Common myeloid progenitor, CD34-positive (primary cell): ENCODE measurements at places on chromosomes 2 and 18.
A peak's percentile ranks its signal among the peaks of the same experiment; 100 is the strongest.

GRCh38 chr2:140648393-140648792, 1482.4 kb downstream of the LRP1B start:
- DNase-seq = no peak
- H3K27me3 ChIP-seq = no peaks in the 10 kb centered on the region
- no peaks in the 10 kb centered on the region for H3K36me3 ChIP-seq
- no peaks in the 10 kb centered on the region for H3K4me1 ChIP-seq

GRCh38 chr2:144079803-144080202, 440.1 kb downstream of the ZEB2 start:
- H3K27me3 ChIP-seq = no peaks in the 10 kb centered on the region
- H3K27ac ChIP-seq = no peak overlapping the region
- DNase-seq = no peak
- H3K4me1 ChIP-seq = no peaks in the 10 kb centered on the region

DNA sequence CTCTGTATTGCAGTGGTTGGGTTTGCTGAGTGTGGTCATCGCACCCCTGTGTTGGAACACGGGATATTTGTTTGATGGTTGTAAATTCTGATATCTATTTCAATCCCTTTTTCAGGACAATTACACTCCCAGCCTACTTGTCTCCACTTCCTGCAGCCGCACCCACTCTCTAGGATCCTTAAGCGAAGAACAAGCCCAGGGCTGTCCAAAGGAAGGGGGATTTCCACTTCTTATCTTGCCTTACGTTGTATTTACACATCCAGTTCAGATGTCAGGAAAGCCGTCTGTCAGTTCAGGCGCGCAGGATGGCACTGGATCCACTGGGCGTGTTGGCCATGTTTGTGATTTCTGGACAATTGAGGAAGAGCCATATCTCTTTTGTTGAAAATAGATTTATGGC, 834.5 kb upstream of the SALL3 start:
- H3K27me3 ChIP-seq = no peaks in the 10 kb centered on the region
- DNase-seq = no peak
- no peaks in the 10 kb centered on the region for H3K36me3 ChIP-seq
- no peak overlapping the region for H3K27ac ChIP-seq
- H3K4me3 ChIP-seq = no peak overlapping the region
- no peaks in the 10 kb centered on the region for H3K4me1 ChIP-seq

DNA sequence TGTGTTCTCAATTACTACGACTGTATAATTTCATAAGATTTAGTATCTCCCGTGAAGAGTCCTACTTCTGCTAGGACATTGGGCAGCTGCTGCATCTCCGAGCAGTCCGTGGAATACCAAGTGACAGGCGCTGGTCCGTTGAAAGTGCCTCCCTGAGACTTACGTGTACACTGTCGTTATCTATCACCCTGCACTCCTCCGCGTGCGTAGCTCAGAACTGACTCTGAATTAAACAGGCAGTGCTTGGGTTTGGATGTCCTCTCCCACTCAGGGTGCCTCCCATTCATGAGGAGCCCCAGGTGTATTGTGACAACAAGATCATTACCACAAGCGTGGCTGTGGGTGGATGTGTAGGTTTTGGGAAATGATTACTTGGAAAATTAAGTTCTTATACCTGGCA, 148.4 kb downstream of the SH3RF3 start:
- DNase-seq = no peak
- no peak overlapping the region for H3K27ac ChIP-seq
- no peaks in the 10 kb centered on the region for H3K27me3 ChIP-seq
- peaks cover 4% of the 10 kb centered on the region for H3K4me1 ChIP-seq
- H3K36me3 ChIP-seq = no peaks in the 10 kb centered on the region
- no peak overlapping the region for H3K4me3 ChIP-seq

DNA sequence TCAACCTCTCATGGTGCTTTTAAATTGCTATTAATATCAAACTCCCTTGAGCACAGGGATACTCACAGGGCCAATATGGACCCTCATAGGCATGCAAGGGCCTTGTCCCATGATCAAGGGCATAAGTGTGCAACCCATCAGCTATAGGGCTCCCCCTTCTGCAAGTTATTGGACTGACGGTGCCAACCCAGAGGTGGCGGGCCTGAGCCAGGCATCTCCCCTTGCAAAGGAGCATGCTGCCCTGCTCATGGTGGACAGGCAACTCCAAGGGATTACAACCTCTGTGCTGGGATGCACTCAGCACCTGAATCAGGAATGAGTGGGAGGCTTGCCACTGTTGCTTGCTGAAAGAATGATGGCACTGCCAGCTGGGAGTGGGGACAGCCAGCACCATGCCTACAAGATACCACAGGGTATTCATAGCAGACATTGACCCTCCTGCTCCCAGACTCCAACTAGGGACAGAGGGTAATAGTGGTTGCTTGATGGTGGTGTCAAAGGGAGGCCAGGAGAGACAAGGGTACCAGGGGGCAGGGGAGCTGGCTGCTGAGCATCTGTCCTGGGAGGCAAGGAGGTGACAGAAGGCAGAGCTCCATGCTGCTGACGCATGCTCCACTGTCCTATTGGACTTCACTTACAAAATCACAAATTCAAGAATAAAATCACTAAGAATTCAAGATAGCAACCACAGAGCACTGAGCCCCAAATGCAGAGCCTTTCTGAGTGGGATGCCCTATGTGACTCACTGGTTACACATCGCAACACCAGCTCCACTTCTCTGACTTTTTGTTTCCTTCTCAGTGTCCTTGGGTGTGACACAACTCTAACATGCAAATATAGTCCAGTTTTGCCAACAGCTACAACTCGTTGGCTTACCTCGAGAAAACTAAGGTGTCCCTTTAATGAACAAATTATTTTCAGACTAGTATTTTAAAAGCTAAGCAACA, 157.1 kb upstream of the CCDC150 start:
- no peak overlapping the region for H3K4me3 ChIP-seq
- peaks cover 2% of the 10 kb centered on the region for H3K27me3 ChIP-seq
- H3K36me3 ChIP-seq = no peaks in the 10 kb centered on the region
- H3K4me1 ChIP-seq = no peaks in the 10 kb centered on the region
- H3K27ac ChIP-seq = no peak overlapping the region
- DNase-seq = no peak

- no peak overlapping the region for H3K4me3 ChIP-seq
- H3K36me3 ChIP-seq = no peaks in the 10 kb centered on the region
- H3K27me3 ChIP-seq = no peaks in the 10 kb centered on the region
- H3K27ac ChIP-seq = no peak overlapping the region
- DNase-seq = peak; percentile 33
- no peaks in the 10 kb centered on the region for H3K4me1 ChIP-seq
These were observed 36.9 kb upstream of the KLF7 start for GRCh38 chr2:207202645-207203044.

- H3K27ac ChIP-seq = no peak overlapping the region
- H3K4me3 ChIP-seq = peak overlapping the region; percentile 35
- H3K4me1 ChIP-seq = peaks cover 3% of the 10 kb centered on the region
- no peaks in the 10 kb centered on the region for H3K27me3 ChIP-seq
- peak; percentile 64 for DNase-seq
These were observed 36.6 kb upstream of the ASB1 start for GRCh38 chr2:238389988-238390589.
